ENCODE measurements at places on chromosomes 2 and 18. TPM values are rescaled to one million over a fixed set of nuclear protein-coding genes. Genes with fewer than 3 reads are reported as not detected.

The ASXL3 gene
- total RNA-seq, result 0.34 TPM

The NCKAP5 gene
- total RNA-seq, result 0.12 TPM

The PAIP2B gene
- total RNA-seq, result 1.9 TPM

The SAG gene
- not detected for total RNA-seq

The GATA6 gene
- 89.5 TPM for total RNA-seq

The SCN7A gene
- 4.3 TPM for total RNA-seq

The ORMDL1 gene
- total RNA-seq, result 38.9 TPM

The TUBA3E gene
- total RNA-seq, result not detected

The VSNL1 gene
- total RNA-seq, result 0.09 TPM

The IRS1 gene
- 18.5 TPM for total RNA-seq

The SP140 gene
- total RNA-seq, result not detected

The CROCC2 gene
- total RNA-seq, result not detected

The DNAJC5G gene
- total RNA-seq, result not detected

The STEAP3 gene
- 25.4 TPM for total RNA-seq

The AGXT gene
- total RNA-seq, result not detected

The VWA3B gene
- not detected for total RNA-seq

The COMMD1 gene
- total RNA-seq, result 44.4 TPM

The TMEM247 gene
- total RNA-seq, result not detected

The CD207 gene
- total RNA-seq, result not detected

The SCYGR4 gene
- total RNA-seq, result not detected

The SCN3A gene
- not detected for total RNA-seq

The ABCG5 gene
- total RNA-seq, result not detected

The ALKAL2 gene
- 0.09 TPM for total RNA-seq

The KLHL41 gene
- total RNA-seq, result 0.12 TPM

The DYSF gene
- 0.70 TPM for total RNA-seq

The ATG16L1 gene
- total RNA-seq, result 15.5 TPM

The CCL20 gene
- total RNA-seq, result 0.47 TPM

The CPLX4 gene
- total RNA-seq, result not detected

The AQP4 gene
- total RNA-seq, result not detected

The SERPINB3 gene
- not detected for total RNA-seq

The MOCOS gene
- 3.2 TPM for total RNA-seq

The TMEM200C gene
- total RNA-seq, result not detected

The LYG2 gene
- not detected for total RNA-seq

The LRRTM4 gene
- not detected for total RNA-seq

The MAL gene
- total RNA-seq, result not detected

The NT5C1B gene
- not detected for total RNA-seq

The UBE2E3 gene
- total RNA-seq, result 63.7 TPM

The UGT1A6 gene
- not detected for total RNA-seq

The DLX2 gene
- not detected for total RNA-seq

The RGPD4 gene
- total RNA-seq, result not detected

The PJVK gene
- total RNA-seq, result 0.12 TPM

The CXCR1 gene
- total RNA-seq, result not detected

The SLC20A1 gene
- total RNA-seq, result 48.3 TPM

The RIT2 gene
- total RNA-seq, result not detected

The SPATA3 gene
- total RNA-seq, result not detected

The REG3A gene
- total RNA-seq, result not detected

The MC4R gene
- not detected for total RNA-seq

All from pericardium fibroblast (primary cell).